Suprapubic skin (tissue), 4 donors: ENCODE measurements at places on chromosomes 13 and 19. TPM values are rescaled to one million over a fixed set of nuclear protein-coding genes. Genes with fewer than 3 reads are reported as not detected.

Gene CGB7
- total RNA-seq: 2.9 TPM

Gene IL17D
- total RNA-seq: 0.60 TPM

- no peak for DNase-seq
Measured at GRCh38 chr19:6774821-6775707, 2.6 kb downstream of the VAV1 start.

Gene OR7D2
- not detected for total RNA-seq

Gene TJP3
- 15.7 TPM for total RNA-seq

Gene TSKS
- total RNA-seq: not detected

DNA sequence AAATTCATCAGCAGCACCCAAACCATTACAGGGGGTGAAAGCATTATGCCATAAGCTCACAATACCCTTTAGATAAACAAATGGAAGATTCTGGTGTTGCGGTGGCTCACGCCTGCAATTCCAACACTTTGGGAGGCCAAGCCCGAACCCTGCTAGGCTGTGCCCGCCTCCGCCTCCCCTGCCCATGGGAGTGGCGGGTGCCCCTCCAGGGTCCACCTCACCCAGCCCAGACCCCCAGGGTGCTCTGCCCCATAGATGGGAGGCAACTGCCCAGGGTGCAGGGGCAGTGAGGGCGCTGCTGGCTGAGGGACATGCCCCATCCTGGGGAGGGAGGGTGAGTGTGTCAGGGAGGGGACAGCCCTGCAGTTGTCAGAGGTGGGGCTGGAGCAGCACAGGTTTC, 10.0 kb upstream of the SIGLECL1 start:
- no peak for DNase-seq

GRCh38 chr19:45526143-45526542, 18.9 kb downstream of the VASP start:
- no peak for DNase-seq
